ENCODE measurements at places on chromosomes 7 and 10. TPM values are rescaled to one million over a fixed set of nuclear protein-coding genes. Genes with fewer than 3 reads are reported as not detected.
A peak's percentile ranks its signal among the peaks of the same experiment; 100 is the strongest.

GRCh38 chr7:156090988-156091387, 278.7 kb upstream of the SHH start:
- no peak overlapping the region for H3K4me3 ChIP-seq
- no peak overlapping the region for H3K27ac ChIP-seq
- DNase-seq: no peak
- H3K36me3 ChIP-seq: no peaks in the 10 kb centered on the region
- no peaks in the 10 kb centered on the region for H3K27me3 ChIP-seq
- no peaks in the 10 kb centered on the region for H3K4me1 ChIP-seq

DNA sequence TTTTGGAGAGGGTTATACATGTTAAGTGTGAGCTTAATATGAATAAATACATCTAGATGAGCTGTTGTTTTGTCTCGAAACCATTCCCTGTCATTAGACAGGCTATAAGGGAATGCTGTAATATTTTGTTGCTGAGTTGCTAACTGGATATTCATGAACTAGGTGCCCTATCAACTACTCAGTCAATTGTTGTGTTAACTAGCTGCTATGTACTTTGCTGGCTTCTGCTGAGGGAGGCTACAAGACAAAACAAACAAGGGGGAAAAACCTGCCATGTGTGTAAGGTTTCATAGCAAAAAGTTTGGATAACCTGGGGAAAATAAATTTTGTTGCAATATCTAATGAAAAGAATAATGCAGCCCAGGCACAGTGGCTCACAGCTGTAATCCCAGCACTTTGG, 110.4 kb downstream of the CSTF2T start:
- no peak for DNase-seq
- H3K4me3 ChIP-seq: no peak overlapping the region
- H3K36me3 ChIP-seq: no peaks in the 10 kb centered on the region
- H3K27me3 ChIP-seq: no peaks in the 10 kb centered on the region
- H3K27ac ChIP-seq: no peak overlapping the region
- H3K4me1 ChIP-seq: no peaks in the 10 kb centered on the region

DNA sequence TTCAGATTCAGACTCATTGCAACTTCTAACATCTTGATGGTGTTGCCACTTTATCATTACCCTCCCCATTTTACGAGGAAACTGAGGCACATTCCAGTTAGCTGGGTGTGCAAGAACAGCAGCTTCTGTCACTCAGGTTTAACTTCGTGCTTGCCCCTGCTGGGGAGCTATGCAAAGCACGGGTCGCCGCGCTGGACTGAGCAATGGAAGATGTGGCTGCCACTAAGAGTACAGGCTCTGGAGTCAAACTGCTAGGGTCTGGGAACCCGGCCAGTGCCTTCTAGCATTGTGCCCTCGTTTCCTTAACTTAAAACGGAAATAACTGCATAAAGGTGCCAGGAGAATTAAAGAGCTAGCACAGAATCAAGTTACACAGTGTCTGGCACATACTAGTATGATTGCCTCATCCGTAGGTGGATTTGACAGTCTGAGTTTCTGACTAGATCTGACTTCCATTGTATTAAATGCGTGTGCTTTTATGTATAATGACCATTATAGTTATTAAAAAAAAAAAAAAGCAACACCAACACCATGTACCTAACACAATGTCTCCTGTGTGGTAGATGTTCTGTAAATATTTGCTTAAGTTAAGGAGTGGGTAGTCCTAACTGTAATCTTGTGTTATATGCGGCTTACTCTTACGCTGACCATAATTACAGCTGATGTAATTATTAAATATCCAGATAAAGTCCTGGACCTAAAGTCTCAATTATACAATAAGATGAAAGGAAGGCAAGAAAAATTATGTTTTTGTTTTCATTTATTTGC, 842 bp downstream of the ZNF22 start:
- H3K36me3 ChIP-seq: peaks cover 26% of the 10 kb centered on the region
- peaks cover 49% of the 10 kb centered on the region for H3K4me1 ChIP-seq
- peak; percentile 69 for DNase-seq
- no peaks in the 10 kb centered on the region for H3K27me3 ChIP-seq
- peak overlapping the region; percentile 94 for H3K27ac ChIP-seq

DNA sequence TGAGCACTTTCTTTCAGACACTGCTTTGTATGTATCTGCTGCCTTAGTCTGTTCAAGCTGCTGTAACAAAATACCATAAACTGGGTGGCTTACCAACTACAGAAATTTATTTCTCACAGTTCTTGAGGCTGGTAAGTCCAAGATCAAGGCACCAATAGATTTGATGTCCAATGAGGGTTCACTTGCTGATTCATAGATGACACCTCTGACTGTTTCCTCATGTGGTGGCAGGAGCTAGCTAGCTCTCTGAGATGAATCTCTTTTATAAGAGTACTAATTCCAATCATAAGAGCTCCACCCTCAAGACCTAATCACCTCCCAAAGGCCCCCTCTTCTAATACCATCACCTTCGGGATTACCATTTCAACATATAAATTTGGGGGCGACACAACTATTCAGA, 76.6 kb upstream of the ADO start:
- no peaks in the 10 kb centered on the region for H3K4me1 ChIP-seq
- H3K27ac ChIP-seq: no peak overlapping the region
- no peak for DNase-seq
- no peak overlapping the region for H3K4me3 ChIP-seq

- DNase-seq: no peak
- H3K36me3 ChIP-seq: no peaks in the 10 kb centered on the region
- H3K4me3 ChIP-seq: no peak overlapping the region
- H3K27me3 ChIP-seq: no peaks in the 10 kb centered on the region
- peak overlapping the region; percentile 66 for H3K27ac ChIP-seq
- peaks cover 13% of the 10 kb centered on the region for H3K4me1 ChIP-seq
These were observed 26.4 kb downstream of the PRF1 start for GRCh38 chr10:70575874-70576802.

C10orf105 gene
- total RNA-seq: not detected

PNLIPRP2 gene
- 0.27 TPM for total RNA-seq

EGR2 gene
- total RNA-seq: 0.44 TPM

DNA sequence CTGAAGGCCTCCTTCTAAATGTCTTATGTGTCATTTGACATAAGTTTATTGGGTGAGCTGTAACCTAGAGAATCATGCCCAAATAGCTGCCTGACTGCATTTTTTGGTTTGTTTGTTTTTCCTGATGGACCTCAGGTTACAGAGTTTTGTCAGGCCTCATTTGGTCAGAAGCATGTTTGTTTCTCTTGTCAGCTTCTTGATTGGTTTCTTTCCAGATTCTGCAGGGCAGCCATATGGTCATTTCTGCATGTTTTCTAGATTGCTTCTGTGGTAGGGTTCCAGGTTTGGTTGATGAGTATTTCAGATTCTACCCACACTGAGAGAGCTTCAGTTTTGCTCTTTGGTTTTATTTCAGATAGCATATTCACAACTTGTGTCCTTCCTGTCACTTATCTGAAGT, 28.0 kb downstream of the GLCCI1 start:
- H3K4me1 ChIP-seq: no peaks in the 10 kb centered on the region
- H3K27me3 ChIP-seq: no peaks in the 10 kb centered on the region
- no peak overlapping the region for H3K4me3 ChIP-seq
- H3K27ac ChIP-seq: no peak overlapping the region

POMZP3 gene
- 4.4 TPM for total RNA-seq

DNA sequence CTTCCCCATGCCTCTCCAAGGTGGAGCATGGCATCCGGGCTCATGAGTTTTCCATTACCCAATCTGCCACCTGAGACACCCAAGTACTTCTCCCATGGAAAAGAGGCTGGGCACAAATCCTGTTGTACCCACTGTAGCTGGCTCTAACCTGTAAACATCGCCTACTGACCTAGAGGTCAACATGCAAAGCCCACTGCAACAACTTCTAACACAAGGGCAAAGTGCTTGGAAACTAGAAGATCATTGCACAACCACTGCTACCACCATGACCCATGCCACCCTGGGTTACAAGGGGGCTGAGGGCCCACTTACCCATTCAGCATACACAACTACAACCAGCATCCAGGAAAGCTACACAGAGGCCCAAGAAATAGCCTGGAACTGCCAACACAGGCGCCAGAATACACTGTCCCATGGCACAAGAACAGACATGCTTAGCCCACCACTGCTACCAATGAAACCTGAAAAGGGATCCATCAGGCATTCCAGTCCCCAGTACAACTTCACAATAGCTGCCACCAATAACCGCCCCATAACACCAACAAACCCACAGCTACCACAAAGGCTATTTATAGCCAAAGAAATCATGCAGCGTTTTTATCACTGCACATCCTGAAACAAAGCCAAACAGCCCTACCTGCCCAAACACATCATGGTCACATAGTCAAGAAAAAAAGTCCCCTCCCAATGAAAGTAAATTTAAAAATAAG, 63.4 kb downstream of the RNF32 start:
- no peaks in the 10 kb centered on the region for H3K36me3 ChIP-seq
- no peak overlapping the region for H3K27ac ChIP-seq
- H3K4me1 ChIP-seq: no peaks in the 10 kb centered on the region
- H3K4me3 ChIP-seq: no peak overlapping the region
- DNase-seq: no peak

- peaks cover 99% of the 10 kb centered on the region for H3K4me1 ChIP-seq
- no peaks in the 10 kb centered on the region for H3K27me3 ChIP-seq
- peak; percentile 90 for DNase-seq
These were observed 5.8 kb downstream of the VSIR start for GRCh38 chr10:71767420-71768035.

- no peak overlapping the region for H3K4me3 ChIP-seq
- H3K27me3 ChIP-seq: no peaks in the 10 kb centered on the region
- no peak for DNase-seq
- H3K36me3 ChIP-seq: no peaks in the 10 kb centered on the region
- H3K27ac ChIP-seq: no peak overlapping the region
These were observed 64.4 kb downstream of the EGFR start for GRCh38 chr7:55083206-55083605.

DOCK4 gene
- total RNA-seq: 17.0 TPM

PRTFDC1 gene
- total RNA-seq: 6.5 TPM

- peak overlapping the region; percentile 75 for H3K4me3 ChIP-seq
- peaks cover 29% of the 10 kb centered on the region for H3K36me3 ChIP-seq
- no peaks in the 10 kb centered on the region for H3K27me3 ChIP-seq
- H3K4me1 ChIP-seq: peaks cover 62% of the 10 kb centered on the region
- DNase-seq: no peak
These were observed 713 bp downstream of the LZTS2 start for GRCh38 chr10:101000127-101000914.

- no peak overlapping the region for H3K27ac ChIP-seq
- H3K36me3 ChIP-seq: no peaks in the 10 kb centered on the region
- H3K4me3 ChIP-seq: no peak overlapping the region
- H3K4me1 ChIP-seq: peaks cover 2% of the 10 kb centered on the region
- no peak for DNase-seq
These were observed 22.7 kb downstream of the HKDC1 start for GRCh38 chr10:69242852-69243212.

PMPCB gene
- 72.7 TPM for total RNA-seq

CFAP46 gene
- total RNA-seq: 1.5 TPM

HOGA1 gene
- total RNA-seq: 41.1 TPM
